ENCODE measurements at places on chromosomes 1 and 21.

- no peak for DNase-seq
Measured at GRCh38 chr21:15414057-15414456, 315.7 kb upstream of the USP25 start.

DNA sequence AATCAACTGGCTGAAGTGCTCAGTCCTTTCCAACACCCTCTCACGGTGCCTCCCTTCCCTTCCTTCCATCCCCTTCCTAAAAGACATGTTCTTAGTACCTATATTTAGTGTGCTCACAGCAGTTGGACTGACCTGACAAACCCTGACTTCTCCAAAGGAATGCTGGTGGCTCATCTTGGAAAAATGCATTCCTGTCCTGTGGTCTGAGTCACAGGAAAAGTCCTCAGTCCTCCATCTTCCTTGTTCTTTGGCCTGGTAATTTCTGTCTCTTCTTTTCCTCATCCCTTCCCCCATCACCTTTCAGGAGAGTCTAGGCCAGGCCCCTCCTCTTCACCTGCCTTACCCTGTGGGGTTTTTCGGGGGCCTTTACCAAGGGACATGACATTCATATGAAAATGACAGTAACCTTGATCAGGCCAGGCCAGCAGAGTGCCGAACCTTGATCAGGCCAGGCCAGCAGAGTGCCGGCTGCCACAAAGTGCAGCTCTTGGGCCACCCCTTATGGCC lies 7.2 kb downstream of the ATP1B1 start:
- DNase-seq = no peak

DNA sequence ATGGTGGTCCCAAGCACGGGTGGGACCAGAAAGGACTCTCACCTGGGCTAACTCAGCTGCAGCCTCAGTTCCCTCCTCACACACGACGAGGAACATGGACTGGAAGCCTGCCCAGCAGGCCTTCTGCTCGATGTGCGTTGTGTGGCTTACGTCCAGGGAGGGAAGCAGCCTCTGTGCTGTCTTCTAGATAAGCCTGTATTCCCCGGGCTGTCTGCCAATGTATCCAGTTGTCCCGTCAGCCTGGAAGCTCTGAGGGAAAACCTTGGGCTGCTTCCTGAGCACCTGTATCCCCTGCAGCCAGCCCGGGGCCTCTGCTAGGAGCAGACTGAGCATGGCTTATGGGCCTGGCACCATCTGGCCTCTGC lies 10.5 kb downstream of the PCSK9 start:
- DNase-seq = no peak

DNA sequence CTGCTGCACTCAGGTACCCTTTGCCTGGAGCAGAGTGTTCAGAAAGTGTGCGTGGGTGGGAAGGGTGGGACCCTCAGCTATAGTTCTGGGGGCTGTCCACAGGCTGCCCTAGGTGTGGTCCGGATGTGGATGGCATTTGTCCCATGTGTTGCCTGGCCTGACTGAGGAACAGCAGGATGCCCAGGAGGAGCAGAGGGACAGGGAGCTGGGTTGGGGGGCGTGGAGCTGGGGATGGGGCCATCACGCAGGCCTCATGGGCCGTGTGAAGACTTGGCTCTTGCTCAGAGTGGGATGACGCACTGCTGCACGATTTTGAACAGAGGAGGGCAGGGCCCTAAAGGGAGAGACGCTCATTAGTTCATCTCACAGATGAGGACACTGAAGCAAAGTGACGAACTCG lies 17.0 kb downstream of the C1orf115 start:
- DNase-seq = no peak

- no peak for DNase-seq
Measured at GRCh38 chr1:200211157-200211556, 183.6 kb downstream of the NR5A2 start.

- DNase-seq = no peak
Measured at GRCh38 chr1:245896258-245896657, 610.8 kb downstream of the SMYD3 start.

DNA sequence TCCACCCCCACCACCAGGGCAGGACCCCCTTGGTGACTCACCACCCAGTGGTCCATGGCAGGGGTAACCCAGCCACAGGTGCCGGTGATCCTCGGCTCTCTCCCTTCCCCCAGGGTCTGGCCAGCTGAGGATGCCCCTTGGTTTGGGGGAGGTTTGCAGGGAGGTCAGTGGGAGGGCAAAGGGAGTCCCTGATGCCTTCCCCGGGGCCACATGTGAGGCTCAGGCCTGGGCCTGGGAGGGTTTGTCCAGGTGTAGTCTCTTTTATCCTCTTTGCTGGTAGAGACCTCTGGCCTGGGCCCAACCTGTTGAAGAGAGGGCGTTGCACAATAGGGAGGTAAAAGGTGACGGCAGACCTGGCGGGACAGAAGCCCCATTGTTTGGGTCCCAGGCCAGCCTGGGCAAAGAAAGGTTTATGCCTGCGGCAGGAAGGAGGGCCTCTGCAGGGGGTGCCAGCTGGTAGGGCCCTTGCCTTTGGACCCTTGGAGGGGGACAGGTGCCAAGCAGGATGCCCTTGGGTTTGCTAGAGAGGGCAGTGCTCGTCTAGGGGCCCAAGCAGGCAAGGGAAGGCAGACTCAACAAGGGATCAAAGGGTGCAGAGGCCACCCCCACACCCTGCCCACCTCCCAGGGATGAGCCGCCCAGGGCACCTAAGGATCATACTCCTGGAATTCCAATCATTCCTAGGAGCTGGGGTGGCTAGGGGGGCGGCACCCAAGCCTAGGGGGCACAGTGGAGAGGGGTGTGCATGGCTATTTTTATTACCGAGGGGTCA lies 760 bp upstream of the TINAGL1 start:
- DNase-seq = no peak

- DNase-seq = no peak
Measured at GRCh38 chr1:151058692-151059091, 730 bp downstream of the CDC42SE1 start.

DNA sequence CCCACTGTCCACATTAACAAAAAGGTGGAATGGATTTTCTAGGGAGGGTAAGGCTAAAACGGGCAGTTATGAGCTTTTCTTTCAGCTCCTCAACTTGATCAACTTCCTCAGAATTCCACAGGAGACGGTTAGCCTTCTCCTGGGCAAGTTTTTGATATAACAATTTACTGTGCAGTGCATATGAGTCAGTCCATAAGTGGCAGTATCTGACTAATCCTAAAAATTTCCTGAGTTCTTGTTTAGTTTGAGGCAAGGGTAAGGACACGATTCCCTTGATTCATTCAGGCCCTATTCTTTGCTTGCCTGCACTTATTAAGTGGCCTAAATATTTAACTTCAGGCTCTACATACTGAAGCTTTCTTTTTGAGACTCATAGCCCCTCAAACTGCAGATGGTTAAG lies 6.2 kb upstream of the AADACL3 start:
- no peak for DNase-seq

DNA sequence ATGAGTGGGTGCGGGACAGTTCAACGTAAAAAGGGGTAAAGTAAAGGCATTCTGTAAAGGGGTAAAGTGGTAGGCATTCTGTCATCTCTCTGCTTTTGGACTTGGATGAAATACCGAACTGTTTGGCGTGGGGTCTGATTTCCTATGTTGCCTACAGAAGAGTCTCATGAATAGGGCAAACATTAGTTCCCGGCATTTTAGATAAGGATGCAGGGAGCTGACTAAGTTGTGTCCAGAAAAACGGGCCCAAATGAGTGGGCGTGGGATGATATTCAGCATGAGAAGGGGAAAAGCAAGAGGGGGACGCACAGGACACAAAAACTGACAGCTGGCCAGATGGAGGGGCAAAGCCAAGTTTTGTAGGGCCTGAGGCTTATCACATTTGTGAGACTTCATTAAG lies 2.9 kb upstream of the RHOU start:
- DNase-seq = no peak

DNA sequence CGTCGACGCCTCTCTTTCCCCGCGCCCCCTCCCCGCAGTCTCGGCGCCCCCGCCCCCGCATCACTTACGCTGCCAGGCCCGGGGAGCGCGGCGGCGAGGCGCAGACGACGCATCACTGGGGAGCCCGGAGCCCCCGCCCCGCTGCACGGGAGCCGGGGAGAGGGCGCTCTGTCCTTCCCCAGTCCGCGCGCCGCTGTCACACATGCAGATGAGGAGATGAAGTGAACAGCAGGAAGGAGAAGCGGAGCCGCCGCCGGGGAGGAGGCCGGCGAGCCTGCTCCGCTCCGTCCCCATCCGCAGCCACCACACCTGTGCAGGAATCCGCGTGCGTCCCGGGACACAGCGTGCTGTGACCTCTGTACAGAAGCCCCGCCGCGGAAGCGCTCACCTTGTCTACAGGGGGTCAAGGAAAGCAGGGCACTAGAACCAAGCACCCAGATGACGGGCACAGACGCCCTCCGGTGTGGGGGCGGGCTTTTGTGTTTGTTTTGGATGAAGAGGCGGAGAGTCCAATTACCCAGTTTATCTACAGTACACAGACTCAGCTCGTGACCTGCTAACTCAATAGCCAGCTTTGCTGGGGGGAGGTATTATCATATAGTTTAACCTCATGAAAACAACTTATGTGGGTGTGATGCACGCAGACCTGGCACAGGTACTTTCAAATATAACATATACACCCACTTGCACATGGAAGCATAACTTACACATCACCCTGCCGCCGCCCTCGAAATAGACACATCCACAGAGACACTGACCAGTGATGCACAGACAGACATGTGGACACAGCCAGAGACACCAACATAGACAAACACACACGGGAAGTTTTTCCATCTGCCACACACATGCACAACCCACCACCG lies 12.4 kb downstream of the KLHDC8A start:
- DNase-seq = no peak

DNA sequence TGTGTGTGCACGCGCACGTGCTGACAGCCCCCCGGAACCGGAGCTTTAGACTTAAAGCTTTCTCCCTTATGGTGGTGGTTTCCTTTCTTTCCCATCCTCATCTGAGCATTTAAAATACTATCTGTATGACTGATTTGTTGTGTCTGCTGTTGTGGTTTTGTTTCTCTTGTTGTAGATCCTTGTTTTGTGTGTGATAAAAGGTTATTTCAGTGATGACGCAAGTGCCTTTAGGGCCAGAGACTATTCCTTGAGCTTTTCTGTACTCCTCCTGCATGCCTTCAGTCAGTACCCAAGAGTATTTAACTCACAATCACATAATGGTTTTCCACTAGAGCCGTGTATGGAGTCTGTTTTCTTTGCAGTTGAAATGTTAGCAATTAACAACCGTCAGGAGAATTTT lies 45.4 kb downstream of the LCA5L start:
- DNase-seq = no peak

DNA sequence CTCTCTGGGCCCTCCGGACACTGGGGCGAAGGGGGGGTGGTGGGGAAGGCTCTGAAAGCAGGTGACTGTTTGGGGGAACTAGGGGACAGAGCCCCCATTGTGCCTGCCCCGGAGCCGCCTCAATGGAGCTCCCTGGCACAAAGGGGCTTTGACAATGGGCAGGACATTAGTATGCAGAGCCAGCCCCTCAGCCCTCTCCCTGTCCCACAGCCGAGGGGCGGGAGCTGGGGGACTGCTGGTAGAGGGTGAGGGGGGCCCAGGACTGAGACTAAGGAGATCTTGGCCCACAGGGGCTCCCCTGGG lies 7.8 kb downstream of the KCNJ10 start:
- no peak for DNase-seq

GRCh38 chr1:247647864-247648263 lies 31.7 kb downstream of the OR13G1 start:
- no peak for DNase-seq

DNA sequence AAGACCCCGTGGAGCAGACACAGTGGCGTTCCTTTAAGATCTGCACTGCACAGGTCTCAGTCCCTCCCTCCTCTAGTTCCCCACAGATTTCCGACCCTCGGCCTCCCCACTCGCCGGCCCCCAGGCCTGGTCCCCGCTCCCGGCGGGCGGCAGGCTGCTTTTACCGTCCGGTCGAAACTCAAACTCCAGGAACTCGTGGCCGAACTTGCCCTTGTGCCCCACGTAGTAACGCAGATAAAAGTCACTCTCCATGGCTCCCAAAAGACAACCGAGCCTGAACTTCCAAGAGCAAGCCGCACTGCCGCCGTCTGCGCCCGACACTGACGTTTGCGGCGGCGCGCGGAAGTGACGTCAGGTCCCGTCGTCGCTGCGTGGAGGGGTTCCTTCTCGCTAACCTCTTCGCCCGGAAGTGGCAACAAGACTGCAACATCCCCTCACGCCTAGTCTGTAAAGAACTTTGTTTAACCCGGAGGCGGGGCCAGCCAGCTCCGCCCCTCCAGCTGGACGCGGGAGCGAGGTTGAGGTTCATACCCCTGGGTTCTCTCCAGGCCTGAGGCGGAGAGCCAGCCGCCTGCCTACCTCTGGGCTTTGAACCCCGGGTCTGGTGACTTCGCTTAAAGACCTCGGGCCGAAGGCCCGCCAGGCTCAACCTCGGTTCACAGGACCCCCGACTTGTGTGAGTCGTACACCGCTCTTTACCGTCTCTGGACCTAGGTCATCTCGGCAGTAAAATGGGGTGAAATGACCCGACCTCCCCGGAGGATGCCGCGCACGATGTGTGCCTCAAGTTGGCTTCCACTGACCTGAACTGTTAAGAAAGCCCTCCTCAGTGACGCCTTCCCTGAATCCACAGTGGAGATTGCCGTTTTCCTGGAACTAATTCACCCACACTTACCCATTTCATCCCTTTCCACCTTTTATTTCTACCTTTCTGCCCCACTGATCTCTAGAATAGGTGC lies at the start of gene MAGOH:
TSS of gene MAGOH (minus strand) at position 322 of the 959 bp plus-strand sequence. CDS start at position 252, 70 bp downstream.
- peak; percentile 98 for DNase-seq

DNA sequence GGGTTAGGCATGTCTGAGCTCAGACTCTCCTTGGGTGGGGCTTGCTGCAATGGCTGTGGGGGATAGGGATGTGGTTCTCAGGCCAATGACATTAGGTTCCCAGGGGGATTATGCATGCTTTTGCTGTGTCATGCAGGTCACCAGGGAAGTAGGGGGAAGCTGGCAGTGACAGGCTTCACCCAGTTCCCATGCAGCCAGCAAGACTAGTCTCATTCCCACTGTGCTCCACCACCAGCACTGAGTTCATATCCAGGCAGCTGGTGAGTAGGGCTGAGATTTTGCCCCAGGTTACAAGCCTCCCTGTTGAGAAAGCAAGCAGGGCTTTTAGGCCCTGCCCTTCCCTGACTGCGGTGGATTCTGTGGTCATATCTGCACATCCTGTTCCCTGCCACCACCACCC lies 32.1 kb upstream of the PLA2G5 start:
- DNase-seq = no peak

DNA sequence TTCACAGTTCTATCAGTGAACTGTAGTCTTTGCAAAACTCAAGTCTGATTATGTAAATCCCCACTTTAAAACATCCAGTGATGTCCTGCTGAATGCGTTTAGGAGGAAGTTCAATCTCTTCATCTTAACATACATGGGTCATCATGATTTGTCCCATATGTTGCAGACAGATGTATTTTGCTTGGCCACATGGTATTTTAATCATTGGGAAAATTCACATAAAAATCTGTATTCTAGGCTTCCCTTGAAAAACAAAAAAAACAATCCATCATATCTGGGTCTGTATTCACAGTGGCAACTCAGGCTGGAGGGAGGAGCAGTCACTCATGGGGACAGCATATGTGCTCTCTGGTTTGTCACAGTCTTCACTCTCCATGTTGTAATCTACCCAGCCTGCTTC lies 44.8 kb upstream of the CDC7 start:
- no peak for DNase-seq

DNA sequence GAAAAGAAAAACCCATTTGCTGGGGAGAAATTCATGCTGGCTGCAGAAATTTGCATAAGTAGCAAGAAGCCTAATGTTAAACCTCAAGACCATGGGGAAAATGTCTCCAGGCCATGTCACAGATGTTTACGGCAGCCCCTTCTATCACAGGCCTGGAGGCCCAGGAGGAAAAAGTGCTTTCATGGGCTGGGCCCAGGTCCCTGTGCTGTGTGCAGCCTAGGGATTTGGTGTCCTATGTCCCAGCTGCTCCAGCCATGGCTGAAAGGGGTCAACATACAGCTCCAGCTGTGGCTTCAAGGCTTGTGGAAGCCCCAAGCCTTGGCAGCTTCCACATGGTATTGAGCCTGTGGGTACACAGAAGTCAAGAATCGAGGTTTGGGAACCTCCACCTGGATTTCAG lies 93.0 kb downstream of the HFM1 start:
- DNase-seq = no peak

Measured in GM19239 (cell line).